ENCODE measurements at places on chromosomes 1 and 21. TPM values are rescaled to one million over a fixed set of nuclear protein-coding genes. Genes with fewer than 3 reads are reported as not detected.

DNA sequence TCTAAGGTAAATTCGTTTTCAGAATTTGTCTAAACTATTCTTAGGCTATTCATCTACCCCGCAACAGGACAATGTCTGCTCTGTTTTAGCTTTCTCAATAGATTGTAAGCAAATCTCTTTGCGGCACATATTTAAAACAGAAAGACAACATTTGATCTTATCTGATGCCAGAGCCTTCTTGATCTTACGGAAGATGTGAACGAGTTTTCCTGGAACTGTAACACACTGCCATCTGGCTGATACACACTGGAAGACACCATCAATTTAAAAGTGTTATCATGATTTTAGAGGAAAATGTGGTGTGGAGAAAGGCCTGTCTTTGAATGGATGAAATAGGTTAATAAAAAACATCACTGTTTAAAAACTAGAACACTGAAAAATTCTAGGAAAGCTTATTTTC is 36.1 kb downstream of the COA6 start:
- DNase-seq, result no peak

The DEPDC1 gene
- 0.08 TPM for total RNA-seq

GRCh38 chr1:184473176-184473966 is 86.5 kb downstream of the C1orf21 start:
- no peak for DNase-seq

DNA sequence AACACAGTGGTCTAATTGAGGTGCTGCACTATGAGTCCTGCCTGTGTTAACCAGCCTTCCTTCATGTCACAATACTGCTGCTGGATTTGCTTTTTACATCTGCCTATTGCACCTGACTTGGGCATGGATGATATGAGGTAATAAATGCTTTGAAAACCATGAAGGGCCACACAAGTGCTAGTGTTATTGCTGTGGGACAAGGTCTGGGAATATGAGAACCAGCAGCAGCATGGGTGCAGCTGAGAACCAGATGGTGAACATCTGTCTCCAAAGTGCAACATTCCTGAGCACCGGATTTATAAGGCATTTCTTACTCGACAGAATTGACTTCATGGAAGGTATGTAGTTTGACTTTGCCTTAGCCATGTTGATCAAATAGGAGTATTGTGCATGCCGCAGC is 16.6 kb downstream of the TRIM45 start:
- DNase-seq, result no peak

- DNase-seq, result no peak
These were observed 69.6 kb upstream of the SGIP1 start for GRCh38 chr1:66464351-66464750.

DNA sequence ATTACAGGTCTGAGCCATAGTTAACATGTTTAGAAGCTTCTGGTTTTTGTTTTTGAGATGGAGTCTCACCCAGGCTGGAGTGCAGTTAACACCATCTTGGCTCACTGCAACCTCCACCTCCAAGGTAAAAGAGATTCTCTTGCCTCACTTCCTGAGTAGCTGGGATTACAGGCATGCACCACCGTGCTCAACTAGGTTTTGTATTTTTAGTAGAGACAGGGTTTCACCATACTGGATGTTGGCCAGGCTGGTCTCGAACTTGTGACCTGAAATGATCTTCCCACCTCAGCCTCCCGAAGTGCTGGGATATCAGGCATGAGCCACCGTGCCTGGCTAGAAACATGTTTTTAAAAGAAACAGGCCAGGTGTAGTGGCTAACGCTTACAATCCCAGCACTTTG is 10.5 kb downstream of the NDUFS5 start:
- DNase-seq, result no peak

Data from psoas muscle (tissue), 8 donors.